Activated CD4-positive, alpha-beta T cell treated with anti-CD3 and anti-CD28 coated beads, Interleukin-10, Interleukin-2, amounts not matched to agents 100 ng/mL and 50 ng/mL, durations not matched to agents 16 hours and 8 hours (primary cell): ENCODE measurements at places on chromosomes 12 and 14.

GRCh38 chr14:22982477-22983245 lies at the start of gene AJUBA:
Gene AJUBA, minus strand, starts transcription at chr14:22982551. Its CDS starts 285 bp downstream, at chr14:22982266.
- peak; percentile 75 for DNase-seq

GRCh38 chr14:74846168-74846567 lies 29.8 kb downstream of the PROX2 start:
- no peak for DNase-seq

DNA sequence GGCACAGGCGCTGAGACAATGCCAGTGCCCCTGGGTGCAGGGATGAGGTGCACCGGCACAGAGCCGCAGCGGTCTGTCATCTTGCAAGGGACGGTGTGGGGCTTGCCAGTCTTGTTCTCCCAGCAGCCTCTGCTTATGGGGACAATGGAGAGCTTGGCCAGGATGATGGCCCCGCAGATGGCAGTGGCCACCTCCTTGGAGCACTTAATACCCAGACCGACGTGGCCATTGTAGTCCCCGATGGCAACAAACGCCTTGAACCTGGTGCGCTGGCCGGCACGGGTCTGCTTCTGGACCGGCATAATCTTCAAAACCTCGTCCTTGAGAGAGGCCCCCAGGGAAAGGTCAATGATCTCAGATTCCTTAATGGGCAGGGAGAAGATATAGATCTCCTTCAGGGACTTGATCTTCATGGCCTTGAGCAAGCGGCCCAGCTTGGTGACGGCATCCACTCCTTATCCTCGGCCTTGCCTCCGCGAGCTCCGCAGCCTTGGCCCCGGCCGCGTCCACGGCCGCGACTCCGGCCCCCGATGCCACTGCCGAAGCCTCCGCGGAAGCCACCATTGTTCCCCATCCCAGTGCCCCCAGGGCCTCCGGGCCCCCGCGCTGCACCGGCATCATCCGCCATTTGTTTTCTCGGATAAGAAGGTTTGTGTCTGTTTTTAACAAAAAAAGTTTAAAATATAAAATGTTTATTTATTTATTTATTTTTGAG lies 29.9 kb downstream of the VRTN start:
- no peak for DNase-seq

- no peak for DNase-seq
Measured at GRCh38 chr14:72742118-72742837, 151.6 kb downstream of the DPF3 start.

- no peak for DNase-seq
Measured at GRCh38 chr14:73325630-73326299, 88.5 kb downstream of the PAPLN start.

DNA sequence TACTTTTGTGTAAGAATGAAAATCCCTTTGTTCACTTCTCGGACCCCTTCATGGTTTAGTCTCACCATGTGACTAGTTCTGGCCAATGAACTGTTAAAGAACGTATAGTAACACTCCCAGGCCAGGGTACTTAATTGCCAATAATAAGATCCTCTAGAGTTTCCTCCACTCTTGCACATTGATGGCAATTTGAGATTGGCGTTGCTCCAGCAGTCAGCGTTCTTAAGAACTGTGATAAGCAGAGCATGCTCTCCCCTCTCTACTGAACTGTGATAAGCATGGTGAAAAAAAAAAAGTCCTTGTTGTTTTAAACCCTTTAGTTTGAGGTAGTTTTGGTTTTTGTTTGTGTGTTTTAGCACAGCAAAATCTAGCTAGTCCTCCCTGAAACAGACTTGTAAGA lies 854.5 kb downstream of the SLC6A15 start:
- no peak for DNase-seq

DNA sequence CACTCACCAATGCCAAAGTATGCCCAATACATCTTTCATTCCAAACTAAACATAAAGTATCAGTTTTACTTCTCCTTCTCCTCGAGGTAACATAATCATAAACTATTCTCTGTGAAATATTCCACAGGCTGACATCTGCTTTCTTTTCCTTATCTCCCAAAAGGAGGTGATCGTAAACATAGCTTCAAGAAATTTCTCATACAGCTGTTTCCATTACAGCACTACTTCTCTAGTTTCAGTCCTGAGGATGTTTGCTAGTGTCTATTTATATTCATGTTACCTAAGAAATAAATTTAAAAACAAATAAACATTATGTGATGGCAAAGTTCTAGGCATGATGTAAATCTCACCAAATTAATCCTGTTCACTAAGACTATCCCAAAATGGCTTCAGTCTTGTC lies 90.1 kb upstream of the CPSF6 start:
- DNase-seq = no peak

- DNase-seq = no peak
Measured at GRCh38 chr14:88863167-88863566, 38.7 kb downstream of the TTC8 start.

DNA sequence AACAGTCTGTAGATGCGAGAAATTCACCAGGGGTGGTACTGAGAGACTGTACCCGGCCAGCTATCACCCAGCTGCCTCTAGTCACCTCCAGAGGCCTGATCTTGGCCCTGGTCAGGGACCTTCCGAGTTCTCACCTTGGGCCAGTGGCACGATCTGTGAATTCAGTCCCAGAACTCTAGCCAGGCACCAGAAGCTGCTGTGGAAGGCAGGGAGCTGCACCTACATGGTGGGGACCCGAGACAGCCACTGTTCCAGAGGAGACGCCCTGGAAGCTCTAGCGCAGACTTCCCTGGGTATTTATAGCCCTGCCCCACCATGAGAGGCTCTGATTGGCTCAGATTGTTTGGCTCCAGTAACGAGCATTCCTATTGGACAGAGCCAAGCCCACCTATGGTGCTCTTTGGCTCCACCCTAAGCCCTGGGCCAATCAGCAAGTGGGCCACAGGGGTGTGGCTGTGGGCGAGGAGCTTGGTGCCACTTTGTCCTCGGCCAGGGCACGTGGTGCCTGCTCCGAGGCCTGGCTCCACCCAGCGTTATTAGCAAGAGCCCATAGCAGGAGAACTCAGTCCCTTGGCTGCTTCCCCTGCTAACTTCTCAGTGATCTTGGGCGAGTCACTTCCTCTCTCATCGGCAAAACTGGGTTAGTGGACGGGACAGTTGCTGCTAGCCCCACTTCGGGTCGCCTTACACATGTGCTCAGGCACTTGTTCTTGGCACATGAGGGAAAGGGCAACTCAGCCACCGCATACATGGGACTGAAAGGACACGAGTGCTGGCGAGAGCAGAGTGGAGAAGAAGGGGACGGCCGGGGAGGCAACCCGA lies 89.0 kb upstream of the BCL11B start:
- DNase-seq = peak; percentile 13

GRCh38 chr12:94690198-94690771 lies 39.9 kb upstream of the TMCC3 start:
- no peak for DNase-seq

DNA sequence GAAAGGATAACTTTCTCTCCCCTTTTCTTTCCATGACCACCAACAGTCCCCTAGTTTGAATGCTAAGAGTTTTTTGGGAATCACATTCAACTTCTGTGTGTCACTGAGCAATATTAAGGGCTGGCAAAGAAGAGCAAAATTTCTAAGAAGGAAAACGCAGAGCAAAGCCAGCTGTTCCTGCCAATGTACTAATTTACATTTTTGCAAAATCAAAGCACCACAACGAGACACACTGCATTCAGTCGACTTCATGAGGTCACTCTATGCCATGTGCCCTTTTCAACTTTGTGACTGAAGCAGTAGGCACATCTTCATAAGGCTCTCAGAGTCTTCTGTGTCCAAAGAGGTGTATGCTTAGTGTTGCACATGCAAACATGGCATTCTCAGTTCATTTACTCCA lies 66.4 kb downstream of the PTPRR start:
- no peak for DNase-seq

GRCh38 chr14:58131386-58131785 lies 20.6 kb downstream of the ARMH4 start:
- no peak for DNase-seq

- peak; percentile 18 for DNase-seq
Measured at GRCh38 chr14:99971941-99972747, 93.1 kb upstream of the EVL start.

GRCh38 chr14:100564512-100564911 lies 22.7 kb downstream of the BEGAIN start:
- DNase-seq = no peak

GRCh38 chr14:23627961-23628360 lies 8.2 kb upstream of the DHRS2 start:
- no peak for DNase-seq

DNA sequence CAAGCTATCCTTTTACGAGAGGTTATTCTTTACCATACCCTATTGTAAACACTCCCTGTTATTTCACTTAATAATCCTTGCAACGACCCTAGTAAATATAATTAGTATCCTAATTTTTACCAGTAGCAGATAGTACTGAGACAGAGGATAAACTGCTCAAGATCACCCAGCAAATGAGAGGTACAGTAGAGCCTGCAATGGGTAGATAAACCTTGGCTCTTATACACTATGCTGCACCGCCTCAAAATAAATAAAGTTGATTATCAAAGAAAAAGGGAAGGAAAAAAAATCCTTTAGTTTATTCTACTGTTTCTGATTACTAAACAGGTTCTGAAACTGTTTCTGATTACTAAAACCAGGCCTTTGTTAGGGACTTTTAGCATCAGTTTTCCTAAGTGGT lies 22.5 kb downstream of the YBX3 start:
- DNase-seq = no peak

DNA sequence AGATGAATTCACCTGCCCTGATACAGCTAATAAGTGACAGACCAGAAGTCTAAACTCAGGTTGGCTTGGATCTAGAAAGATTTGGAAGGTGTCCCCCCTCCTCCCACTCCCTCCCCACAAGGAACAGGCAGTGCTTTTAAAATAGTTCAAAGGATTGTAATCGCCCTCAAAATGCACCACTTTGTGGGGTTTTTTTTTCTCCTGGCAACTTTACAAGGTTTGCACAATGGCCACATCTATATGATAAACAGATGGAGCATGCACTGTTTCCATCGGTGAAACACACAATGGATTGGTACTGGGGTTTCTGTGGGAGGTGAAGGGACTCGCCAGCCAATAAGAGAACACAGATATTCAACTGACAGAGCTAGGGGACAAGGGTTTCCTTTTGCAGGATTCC lies 137.4 kb downstream of the LLPH start:
- DNase-seq = no peak

DNA sequence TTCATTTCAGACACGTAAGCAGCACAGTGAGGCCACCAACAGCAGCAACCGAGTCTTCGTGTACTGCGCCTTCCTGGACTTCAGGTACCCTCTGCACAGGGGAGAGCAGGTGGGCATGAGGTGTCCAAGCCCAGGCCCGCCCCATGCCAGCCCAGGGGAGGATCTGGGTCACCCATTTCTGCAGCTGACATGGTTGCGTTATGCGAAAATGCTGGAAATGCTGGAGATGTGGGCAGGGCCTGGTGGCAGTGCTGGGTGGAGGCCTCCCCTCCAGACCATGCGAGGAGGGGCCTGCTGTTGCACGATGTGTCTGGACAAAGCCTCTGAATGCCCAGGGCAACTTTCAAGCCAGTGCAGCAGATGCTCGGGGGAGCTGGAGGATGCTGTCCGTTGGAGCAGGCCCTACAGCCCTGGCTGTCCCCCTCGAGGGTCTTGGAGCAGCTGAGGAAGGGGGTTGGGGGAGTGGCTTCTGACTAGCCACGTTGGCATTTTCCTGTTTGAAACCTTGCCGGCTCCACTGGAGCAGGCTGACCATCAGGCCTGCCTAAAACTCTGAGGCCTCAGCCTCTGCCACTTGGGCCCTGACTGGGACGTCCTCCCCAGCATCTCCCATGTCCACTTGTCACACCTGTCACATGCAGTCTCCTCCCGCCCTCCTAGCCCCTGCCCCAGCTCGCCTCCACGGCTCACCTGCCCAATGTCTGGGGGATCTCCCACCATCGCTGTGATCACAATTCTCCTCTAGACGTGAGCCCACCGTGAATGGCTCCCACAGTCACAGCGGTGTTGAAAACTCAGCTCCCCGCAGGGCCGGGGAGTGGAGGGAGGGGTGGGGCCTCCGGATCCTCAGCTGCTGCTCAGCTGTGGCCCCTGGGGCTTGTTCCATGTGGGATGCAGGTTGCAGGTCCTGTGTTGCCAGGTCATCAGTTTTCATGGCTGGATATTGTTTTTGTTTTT lies 123.4 kb downstream of the ADGRD1 start:
- no peak for DNase-seq

- peak; percentile 46 for DNase-seq
Measured at GRCh38 chr12:18250313-18250916, 10.9 kb upstream of the PIK3C2G start.

GRCh38 chr12:128338386-128339125 lies 71.6 kb downstream of the TMEM132C start:
- no peak for DNase-seq

- peak; percentile 50 for DNase-seq
Measured at GRCh38 chr12:26614011-26614616, 218.9 kb downstream of the ITPR2 start.

DNA sequence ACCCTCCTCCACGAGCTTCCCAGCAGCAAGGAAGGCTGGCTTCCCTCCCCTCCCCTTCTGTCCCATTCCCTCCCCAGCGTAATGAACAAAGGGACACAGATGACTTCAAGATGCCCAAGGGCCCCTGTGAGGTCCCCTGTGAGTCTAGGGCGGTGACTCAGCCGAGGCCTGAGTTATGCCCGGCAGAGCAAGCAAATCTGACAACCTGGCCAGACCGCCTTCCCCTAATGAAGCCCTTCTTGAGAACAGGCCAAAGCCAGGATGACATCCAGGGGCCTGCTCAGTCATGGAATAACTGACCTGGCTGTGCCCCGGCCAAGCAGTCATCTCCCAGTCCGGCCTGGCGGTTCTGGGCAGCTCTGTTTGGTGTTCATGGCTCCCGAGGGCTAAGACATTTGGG lies 89.2 kb downstream of the DICER1 start:
- no peak for DNase-seq

GRCh38 chr14:23294734-23295561 lies 7.7 kb downstream of the PPP1R3E start:
- DNase-seq = peak; percentile 63

GRCh38 chr12:65051218-65051617 lies 69.9 kb downstream of the WIF1 start:
- DNase-seq = no peak

- no peak for DNase-seq
Measured at GRCh38 chr12:85237327-85237726, 42.7 kb upstream of the ALX1 start.

DNA sequence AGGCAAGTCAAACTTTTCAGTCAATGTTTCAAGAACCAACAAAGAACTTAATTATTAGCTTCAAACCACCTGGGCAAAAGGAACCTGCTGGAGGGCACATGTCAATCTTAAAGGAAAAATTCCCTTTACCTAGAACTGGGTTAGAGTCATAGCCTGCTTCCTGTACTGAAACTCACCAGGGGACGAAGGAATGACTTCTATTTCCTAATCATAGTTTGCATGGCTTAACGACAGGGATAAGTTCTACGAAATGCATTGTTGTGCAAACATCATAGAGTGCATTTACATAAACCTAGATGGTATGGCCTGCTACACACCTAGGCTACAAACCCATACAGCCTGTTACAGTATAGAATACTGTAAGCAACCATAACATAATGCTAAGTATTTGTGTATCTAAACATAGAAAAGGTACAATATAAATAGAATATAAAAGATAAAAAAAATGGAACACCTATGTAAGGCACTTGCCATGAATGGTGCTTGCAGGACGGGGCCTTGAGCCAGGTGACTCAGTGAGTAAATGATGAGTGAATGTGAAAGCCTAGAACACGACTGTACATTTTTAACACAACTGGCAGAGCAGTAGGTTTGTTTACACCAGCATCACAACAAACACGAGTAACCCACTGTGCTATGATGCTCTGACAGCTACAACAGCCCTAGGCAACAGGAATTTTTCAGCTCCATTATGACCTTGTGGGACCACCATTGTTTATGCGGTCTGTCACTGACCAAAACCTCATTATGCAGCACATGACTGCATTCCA lies 234.9 kb upstream of the CAND1 start:
- peak; percentile 15 for DNase-seq

GRCh38 chr12:104121001-104121400 lies 17.0 kb downstream of the NFYB start:
- DNase-seq = no peak
